ENCODE measurements at places on chromosomes 13 and 19. TPM values are rescaled to one million over a fixed set of nuclear protein-coding genes. Genes with fewer than 3 reads are reported as not detected.

DNA sequence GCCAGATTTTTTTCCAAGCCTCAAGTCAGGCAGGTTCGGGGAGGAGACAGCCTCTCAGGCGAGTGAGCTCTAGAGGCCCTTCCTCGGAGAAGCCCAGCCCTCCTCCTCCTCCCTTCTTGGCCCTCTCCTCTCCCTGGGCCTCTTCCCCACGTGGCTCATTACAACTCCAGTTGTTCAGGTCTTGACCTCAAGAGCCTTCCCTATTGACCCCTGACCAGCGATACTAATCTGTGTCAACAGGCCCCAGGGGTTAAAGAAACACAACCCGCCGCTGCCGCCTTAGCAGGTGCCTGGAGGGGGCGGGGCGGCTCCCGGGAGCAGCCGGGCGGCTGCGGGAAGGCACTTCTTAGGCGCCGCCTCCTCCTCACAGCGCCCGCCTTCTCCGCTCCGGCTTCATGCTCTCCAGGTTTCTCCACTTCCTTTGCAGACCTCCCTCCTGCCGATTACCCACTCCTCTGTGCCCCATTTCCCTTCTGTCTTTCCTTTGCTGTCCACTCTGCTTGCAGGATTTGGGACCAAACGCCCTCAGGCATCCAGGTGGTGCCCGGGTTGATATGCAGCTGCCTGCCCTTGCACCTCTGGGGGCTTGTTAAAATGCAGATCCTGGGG lies 51.0 kb downstream of the LYL1 start:
- H3K27ac ChIP-seq: no peak overlapping the region
- peak overlapping the region; percentile 28 for H3K4me3 ChIP-seq
- no peaks in the 10 kb centered on the region for H3K36me3 ChIP-seq
- DNase-seq: peak; percentile 45
- H3K4me1 ChIP-seq: peaks cover 3% of the 10 kb centered on the region
- H3K27me3 ChIP-seq: peaks cover 7% of the 10 kb centered on the region

The FCER2 gene
- total RNA-seq: 3.5 TPM

The SLC1A6 gene
- total RNA-seq: not detected

DNA sequence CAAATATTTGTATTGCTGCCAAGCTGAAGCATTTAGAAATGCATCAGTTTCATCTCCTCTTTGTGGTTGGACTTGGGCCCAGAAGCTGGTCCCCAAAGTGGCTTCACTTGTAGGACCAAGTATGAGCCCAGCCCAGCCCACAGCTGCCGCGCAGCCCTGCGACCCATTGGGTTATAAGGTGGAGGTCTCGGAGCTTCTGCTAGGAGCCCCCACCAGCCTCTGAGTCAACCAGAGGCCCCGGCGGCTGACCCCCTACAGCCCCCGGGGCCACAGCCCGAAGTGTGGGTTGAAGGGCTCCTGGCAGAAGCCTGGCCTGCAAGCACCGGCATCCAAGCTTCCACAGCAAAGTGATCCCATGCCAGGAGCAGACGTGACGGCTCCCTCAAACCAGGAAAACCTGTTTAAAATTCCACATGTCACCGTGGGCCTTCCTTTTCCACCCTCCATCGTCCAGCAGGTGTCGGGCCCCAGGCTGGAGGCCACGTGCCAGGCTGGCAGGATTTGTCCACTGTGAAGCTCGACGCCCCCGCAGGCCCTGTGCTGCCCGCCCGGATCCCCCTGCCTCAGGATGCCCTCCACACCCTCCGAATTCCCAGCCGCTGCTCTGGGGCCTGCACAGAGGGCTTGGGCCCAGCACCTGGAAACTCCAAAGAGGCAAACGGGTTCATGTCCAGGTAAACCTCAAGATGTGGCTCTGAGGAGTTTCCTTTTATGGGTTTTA lies 54.7 kb downstream of the C13orf46 start:
- H3K36me3 ChIP-seq: peaks cover 2% of the 10 kb centered on the region
- H3K4me1 ChIP-seq: no peaks in the 10 kb centered on the region
- H3K27ac ChIP-seq: no peak overlapping the region

The RPL36 gene
- total RNA-seq: 1,524 TPM

The CYP2A7 gene
- total RNA-seq: not detected

The FPR2 gene
- total RNA-seq: not detected

- H3K27me3 ChIP-seq: no peaks in the 10 kb centered on the region
- DNase-seq: no peak
- no peak overlapping the region for H3K4me3 ChIP-seq
- H3K36me3 ChIP-seq: peaks cover 4% of the 10 kb centered on the region
- H3K4me1 ChIP-seq: no peaks in the 10 kb centered on the region
- H3K27ac ChIP-seq: no peak overlapping the region
These were observed 215.3 kb downstream of the PCCA start for GRCh38 chr13:100304229-100304628.

- peaks cover 24% of the 10 kb centered on the region for H3K4me1 ChIP-seq
- H3K27ac ChIP-seq: peak overlapping the region; percentile 70
- peak overlapping the region; percentile 32 for H3K4me3 ChIP-seq
- H3K27me3 ChIP-seq: no peaks in the 10 kb centered on the region
- peaks cover 18% of the 10 kb centered on the region for H3K36me3 ChIP-seq
These were observed 359.6 kb downstream of the FOXO1 start for GRCh38 chr13:40306817-40307216.

DNA sequence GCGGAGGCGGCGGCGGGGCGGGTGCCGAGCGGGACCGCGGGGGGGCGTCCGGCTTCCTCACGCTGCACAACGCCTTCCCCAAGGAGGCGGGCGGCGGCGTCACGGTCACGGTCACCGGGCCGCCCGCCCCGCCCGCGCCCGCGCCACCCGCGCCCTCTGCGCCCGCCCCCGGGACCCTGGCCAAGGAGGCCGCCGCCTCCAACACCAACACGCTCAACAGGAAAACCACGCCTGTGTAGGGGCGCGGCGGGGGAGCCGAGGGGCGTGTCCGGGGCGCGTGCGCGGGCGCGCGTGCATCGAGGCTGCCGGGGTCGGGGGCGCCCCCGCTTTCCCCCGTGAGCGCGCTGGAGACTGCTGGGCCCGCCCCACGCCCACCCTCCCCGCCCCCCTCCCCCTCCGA lies 8.8 kb upstream of the CACNG6 start:
- no peak overlapping the region for H3K4me3 ChIP-seq
- DNase-seq: no peak
- peaks cover 36% of the 10 kb centered on the region for H3K27me3 ChIP-seq
- H3K36me3 ChIP-seq: no peaks in the 10 kb centered on the region
- no peak overlapping the region for H3K27ac ChIP-seq
- H3K4me1 ChIP-seq: peaks cover 20% of the 10 kb centered on the region

- peaks cover 3% of the 10 kb centered on the region for H3K36me3 ChIP-seq
- H3K27ac ChIP-seq: no peak overlapping the region
- H3K4me3 ChIP-seq: no peak overlapping the region
- H3K4me1 ChIP-seq: peaks cover 17% of the 10 kb centered on the region
These were observed 18.2 kb upstream of the UBAC2 start for GRCh38 chr13:99182439-99182838.

The RFX1 gene
- 14.4 TPM for total RNA-seq

DNA sequence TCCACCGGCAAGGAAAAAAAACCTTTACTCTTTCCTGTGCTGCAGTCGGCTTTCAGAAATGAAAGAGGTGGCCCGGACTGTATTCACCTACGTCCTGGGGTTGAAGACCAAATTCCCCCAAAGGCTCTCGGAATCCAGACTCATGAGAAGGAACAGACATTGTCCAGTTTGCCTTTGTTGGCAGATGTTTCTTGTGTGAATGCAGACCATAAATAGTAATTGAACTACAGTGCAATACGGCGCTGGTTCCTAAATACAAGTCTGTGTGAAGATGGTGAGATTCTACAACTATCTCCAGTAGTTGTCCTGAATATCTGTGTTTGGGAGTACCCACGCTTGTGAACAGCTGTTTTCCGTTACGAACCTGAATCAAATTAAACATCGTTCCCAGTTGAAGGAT lies 11.2 kb upstream of the PTOV1 start:
- H3K27ac ChIP-seq: no peak overlapping the region
- no peak overlapping the region for H3K4me3 ChIP-seq
- H3K4me1 ChIP-seq: no peaks in the 10 kb centered on the region
- no peaks in the 10 kb centered on the region for H3K27me3 ChIP-seq

The CYP4F12 gene
- not detected for total RNA-seq

The ZBTB32 gene
- total RNA-seq: 226 TPM

DNA sequence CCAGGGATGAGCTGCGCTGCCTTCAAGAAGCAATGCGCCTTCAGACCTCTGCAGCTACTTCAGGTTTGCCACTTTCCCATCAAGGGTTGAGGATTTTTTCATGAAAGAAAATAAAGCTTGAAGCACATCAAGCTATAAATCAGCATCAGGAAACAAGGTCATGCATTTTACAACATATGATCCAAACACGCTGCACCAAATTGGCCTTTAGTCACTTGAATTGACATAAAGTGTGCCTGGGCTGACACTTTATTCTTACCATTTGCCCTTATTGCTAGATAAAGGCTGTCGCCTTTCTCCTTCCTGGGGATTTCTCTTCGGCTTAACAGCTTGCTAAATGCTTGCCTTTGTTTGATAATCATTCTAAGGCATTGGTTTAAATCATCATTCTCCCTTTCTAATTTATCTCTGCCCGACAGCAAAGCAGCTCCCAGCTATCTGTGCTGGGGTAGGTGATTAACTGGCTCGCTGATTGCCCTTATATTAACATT lies 87.7 kb downstream of the LHFPL6 start:
- H3K4me3 ChIP-seq: no peak overlapping the region
- no peaks in the 10 kb centered on the region for H3K36me3 ChIP-seq
- peaks cover 4% of the 10 kb centered on the region for H3K27me3 ChIP-seq
- no peak for DNase-seq
- H3K4me1 ChIP-seq: no peaks in the 10 kb centered on the region

DNA sequence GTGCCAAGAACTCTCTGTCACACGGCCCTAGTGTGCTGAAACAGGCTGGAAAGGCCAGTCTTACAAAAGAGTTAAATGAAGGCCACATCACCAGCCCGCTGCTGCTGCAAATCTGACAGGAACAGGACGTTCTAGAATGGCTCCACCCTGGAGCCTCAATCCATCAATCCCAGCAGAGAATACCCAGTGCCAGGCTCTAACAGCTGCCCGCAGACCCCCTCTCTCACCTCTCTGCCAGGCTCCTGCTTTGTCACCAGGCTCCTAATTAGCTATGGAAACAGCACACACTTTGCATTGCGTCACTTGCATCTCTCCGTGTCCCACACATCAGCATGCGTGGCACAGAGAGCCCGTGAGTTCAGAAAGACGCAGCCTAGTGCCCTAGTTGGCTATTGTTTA lies 314.1 kb downstream of the FOXO1 start:
- H3K4me3 ChIP-seq: no peak overlapping the region
- no peaks in the 10 kb centered on the region for H3K27me3 ChIP-seq
- DNase-seq: no peak

The ZNF491 gene
- 0.46 TPM for total RNA-seq

DNA sequence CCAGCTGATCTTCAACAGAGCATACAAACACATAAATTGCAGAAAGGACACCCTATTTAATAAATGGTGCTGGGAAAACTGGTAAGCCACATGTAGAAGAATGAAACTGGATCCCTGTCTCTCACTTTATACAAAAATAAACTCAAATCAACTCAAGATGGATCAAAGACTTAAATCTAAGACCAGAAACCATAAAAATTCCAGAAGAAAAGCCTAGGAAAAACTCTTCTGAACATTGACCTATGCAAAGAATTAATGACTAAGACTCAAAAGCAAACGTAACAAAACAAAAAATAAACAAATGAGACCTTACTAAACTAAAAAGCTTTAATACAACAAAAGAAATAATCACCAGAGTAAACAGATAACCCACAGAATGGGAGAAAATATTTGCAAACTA lies 74.5 kb upstream of the ABCC4 start:
- H3K4me1 ChIP-seq: peaks cover 5% of the 10 kb centered on the region
- H3K27me3 ChIP-seq: peaks cover 3% of the 10 kb centered on the region
- H3K36me3 ChIP-seq: no peaks in the 10 kb centered on the region
- H3K4me3 ChIP-seq: no peak overlapping the region

- no peak overlapping the region for H3K27ac ChIP-seq
- H3K27me3 ChIP-seq: peaks cover 16% of the 10 kb centered on the region
- DNase-seq: no peak
- H3K4me3 ChIP-seq: no peak overlapping the region
These were observed 101.4 kb upstream of the GPR12 start for GRCh38 chr13:26861941-26862340.

DNA sequence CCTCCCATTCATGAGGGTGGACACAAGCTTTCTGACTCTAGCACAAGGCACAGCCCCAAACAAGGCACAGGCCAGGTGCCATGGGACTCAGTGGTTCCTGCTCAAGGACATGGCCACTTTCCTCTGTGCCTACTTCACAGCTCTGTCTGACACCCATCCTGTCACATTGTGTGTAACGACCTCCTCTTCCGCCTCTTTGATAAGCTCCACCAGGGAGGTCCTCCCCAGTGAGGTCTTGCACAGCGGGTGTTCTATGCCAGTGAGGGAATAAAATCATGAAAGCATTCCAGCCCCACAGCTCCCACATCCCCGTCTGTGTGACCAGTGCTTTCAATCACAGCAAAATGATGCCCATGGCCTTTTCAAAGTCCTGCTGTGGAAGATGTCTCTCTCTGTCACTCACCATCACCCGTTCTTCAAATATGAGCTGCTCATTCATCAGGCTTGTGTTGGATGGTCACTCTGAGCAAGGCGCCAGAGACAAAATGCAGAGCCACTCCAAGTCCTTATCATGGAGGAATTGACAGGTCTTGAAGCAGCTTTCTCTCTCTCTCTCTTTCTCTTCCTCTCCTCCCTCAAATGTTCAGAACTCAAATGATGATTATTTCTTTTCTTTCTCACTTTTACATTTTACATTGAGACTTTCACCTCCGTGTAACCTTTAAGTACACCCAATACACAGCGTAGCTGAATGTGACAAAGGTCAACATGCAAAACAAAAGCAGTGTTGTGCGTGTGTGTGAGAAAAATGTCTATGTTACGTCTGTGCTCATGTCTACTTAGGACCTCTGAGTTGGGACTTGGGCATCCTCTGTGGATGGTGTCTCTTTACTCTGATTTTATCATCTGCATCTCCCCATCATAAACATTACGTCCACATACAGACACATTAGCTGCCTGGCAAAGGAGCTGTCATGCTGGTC lies 8.0 kb upstream of the SPATA13 start:
- H3K27ac ChIP-seq: no peak overlapping the region
- H3K4me1 ChIP-seq: no peaks in the 10 kb centered on the region
- peaks cover 7% of the 10 kb centered on the region for H3K27me3 ChIP-seq
- H3K36me3 ChIP-seq: no peaks in the 10 kb centered on the region
- no peak overlapping the region for H3K4me3 ChIP-seq
- DNase-seq: no peak

The SLC25A41 gene
- not detected for total RNA-seq

The S1PR5 gene
- 0.40 TPM for total RNA-seq

GRCh38 chr19:45164577-45165335 lies 4.0 kb upstream of the NKPD1 start:
- no peaks in the 10 kb centered on the region for H3K27me3 ChIP-seq
- no peak overlapping the region for H3K4me3 ChIP-seq
- DNase-seq: peak; percentile 86
- no peak overlapping the region for H3K27ac ChIP-seq

The CIRBP gene
- 173 TPM for total RNA-seq

The PSG2 gene
- not detected for total RNA-seq

The RETN gene
- total RNA-seq: not detected

The PEX11G gene
- total RNA-seq: 2.2 TPM

DNA sequence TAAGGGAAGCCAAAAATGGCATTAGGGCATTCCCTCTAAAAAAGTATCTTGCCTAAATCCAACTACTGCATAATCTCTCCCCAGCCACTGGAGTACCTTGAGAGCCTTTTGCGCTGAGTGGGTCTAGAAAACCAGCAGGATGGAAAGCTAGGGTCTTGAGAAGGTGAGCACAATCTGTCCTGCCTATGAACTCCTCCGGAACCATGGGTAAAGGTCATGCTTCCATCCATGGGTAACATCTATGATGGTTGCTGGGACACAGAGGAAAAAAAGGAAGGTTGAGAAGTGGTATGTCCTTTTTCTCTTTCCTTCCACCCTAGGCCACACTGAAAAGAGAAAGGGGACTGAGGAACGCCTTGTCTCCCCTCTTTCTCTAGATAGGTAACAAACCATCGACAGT lies 52.4 kb downstream of the ZNF676 start:
- no peak overlapping the region for H3K27ac ChIP-seq
- DNase-seq: no peak
- no peak overlapping the region for H3K4me3 ChIP-seq
- H3K4me1 ChIP-seq: no peaks in the 10 kb centered on the region

The TMEM272 gene
- 0.31 TPM for total RNA-seq
